Thoracic aorta (tissue), 2 donors: ENCODE measurements at places on chromosomes 2 and 18. TPM values are rescaled to one million over a fixed set of nuclear protein-coding genes. Genes with fewer than 3 reads are reported as not detected.

DNA sequence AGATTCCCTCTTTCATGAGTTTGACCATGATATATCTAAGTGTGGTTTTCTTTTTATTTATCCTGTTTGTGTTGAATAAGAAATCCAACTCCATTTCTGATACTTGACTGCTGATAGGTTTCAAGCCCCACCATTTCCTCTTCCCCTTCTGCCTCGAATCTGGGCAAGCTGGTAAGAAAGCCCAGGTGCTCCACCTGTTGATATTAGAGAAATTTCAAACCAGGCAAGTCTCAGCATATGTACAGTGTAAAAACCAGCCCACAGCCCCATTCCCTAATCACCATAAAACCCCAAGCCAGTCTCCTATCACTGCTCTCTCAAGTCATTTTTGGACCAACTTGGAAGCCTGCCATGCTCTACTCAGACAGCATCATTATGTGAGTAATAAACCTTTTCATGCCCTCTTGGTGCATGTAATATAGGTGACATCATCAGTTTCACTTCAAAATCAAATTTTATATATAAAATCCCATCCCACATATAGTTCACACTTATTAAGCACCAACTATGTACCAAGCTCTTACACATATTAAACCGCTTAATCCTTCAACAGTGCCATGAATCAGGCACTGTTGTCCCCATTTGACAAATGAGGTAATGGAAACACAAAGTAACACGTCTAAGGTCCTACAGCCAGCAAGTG is 46.6 kb downstream of the SMAD2 start:
- no peaks in the 10 kb centered on the region for H3K27me3 ChIP-seq
- no peaks in the 10 kb centered on the region for H3K4me1 ChIP-seq
- no peak overlapping the region for H3K27ac ChIP-seq
- no peaks in the 10 kb centered on the region for H3K36me3 ChIP-seq
- H3K4me3 ChIP-seq, result no peak overlapping the region

The TMEM87B gene
- total RNA-seq, result 35.3 TPM

- H3K4me3 ChIP-seq, result no peak overlapping the region
- no peak for DNase-seq
- H3K4me1 ChIP-seq, result no peaks in the 10 kb centered on the region
- no peaks in the 10 kb centered on the region for H3K27me3 ChIP-seq
These were observed 20.1 kb downstream of the OTOF start for GRCh38 chr2:26457695-26458364.

The PTH2R gene
- total RNA-seq, result not detected

DNA sequence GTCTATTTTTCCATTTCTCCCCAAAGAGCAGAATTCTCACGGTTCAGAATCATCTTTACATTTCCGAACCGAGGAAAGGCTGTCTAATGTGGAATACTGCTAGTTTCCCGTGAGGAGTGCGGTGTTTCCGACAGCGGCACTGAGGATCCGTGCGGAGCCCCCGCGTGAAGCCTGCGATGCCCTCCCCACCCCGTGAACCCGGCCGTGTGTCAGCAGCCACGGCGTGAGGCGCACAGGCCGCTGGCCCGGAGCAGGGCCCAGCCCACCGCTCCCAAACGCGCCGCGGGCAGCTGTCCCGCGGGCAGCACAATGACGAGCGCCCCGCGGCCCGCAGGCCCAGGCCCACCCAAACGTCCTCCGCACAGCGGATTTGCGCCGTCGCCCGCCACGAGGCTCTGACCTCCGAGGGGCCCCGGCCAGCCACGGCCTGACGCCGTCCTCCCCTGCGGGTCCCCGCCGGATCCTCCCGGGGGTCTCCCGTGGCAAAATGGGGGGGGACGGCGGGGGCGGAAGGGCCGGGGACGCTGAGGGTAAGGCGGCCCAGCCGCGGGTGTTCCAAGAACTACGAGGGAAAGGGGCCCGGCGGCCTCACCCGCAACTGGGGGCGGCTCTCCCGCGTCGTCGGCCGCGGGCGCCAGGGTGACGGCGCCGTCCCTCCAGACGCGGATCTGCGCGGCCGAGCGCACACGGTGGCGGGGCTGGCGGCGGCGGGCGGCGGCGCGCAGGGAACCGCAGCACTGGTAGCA is 796 bp downstream of the SPIRE1 start:
- H3K27me3 ChIP-seq, result no peaks in the 10 kb centered on the region
- H3K4me3 ChIP-seq, result peak overlapping the region; percentile 97
- peak overlapping the region; percentile 96 for H3K27ac ChIP-seq

DNA sequence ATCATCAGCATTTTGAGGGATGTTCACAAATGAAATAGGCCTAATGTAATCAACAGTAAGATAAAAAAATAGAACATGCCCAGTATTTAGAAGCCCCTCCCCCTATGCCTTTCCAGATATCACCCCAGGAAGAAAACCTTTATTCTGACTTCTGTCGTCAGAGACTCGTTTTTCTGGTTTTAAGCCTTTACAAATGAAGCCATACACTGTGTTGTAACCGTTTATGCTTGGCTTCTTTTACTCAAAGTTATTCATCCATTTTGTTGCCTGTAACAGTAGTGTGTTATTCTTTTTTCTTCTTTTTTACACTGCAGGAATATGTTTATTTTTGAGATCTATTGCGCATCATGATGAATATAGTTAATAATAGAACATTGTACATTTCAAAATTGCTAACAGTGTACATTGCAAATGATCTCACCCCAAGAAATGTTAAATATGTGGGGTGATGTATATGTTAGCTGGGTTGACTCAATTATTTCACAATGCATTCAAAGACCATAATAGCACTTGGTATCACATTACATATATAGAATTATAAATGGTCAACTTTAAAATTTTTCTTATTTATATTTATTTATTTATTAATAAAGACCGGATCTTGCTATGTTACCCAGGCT is 28.1 kb upstream of the PNPT1 start:
- H3K4me1 ChIP-seq, result no peaks in the 10 kb centered on the region
- no peak overlapping the region for H3K27ac ChIP-seq
